ENCODE measurements at places on chromosomes 4 and X.

GRCh38 chr4:76989391-76990061 lies 40.0 kb downstream of the SEPTIN11 start:
- no peak for DNase-seq

GRCh38 chr4:185730849-185731608 lies 81.0 kb downstream of the SORBS2 start:
- no peak for DNase-seq

DNA sequence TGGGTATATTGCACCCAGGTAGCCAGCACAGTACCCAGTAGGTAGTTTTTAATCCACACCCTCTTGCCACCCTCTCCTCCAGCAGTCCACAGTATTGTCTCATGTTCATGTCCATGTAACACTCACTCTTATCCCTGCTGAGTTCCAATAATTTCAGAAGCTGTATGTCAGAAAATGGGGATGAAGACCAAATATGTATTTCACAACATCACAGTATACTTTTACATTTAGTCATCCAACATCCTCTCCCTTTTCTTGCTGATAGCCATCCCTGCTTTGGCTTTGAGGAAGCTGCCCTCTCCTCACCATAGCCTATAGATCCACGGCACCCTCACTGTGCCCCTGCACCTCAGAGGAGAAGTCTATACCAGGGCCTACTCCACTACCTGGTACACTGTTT lies 126.0 kb upstream of the LDB2 start:
- no peak for DNase-seq

DNA sequence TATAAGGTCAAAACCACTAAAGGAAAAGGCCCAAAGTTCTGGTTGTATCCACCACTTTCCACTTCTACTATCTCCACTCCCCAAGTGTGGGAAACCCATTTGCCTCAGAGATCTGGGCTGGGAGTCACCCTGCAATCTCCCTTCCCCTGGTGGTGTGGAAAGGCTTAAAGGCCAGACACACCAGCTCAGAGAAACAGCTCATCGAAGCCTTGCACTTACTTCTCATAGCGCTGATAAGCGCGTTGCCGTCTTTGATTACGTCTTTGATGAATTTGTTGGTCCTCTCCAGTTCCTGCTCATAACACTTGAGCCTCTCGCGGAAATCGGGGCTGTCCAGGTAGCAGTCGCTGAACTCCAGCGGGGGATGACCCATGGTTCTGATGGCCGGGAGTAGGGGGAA lies 647 bp downstream of the OPHN1 start:
- DNase-seq: no peak

- DNase-seq: no peak
Measured at GRCh38 chrX:103831803-103832544, at the start of gene RAB9B. Gene RAB9B, minus strand, starts transcription at chrX:103832257. Its CDS starts 6,473 bp downstream, at chrX:103825784.

DNA sequence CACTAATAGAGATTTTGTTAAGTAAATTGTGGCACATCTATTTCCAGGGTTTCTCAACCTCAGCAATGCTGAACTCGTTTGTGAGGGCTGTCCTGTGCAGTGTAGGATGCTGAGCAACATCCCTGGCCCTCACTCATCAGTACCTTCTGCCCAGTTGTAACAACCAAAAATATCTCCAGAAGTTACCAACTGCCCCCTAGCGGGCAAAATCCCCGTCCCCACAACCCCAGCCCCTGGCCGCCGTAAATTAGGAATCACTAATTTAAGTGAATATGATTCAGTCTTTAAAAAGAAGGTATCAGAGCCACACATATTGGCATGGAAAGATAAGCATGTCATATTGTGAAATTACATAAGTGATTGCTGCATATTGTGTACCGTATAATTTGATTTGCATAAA lies 123.4 kb downstream of the ASB9 start:
- no peak for DNase-seq

DNA sequence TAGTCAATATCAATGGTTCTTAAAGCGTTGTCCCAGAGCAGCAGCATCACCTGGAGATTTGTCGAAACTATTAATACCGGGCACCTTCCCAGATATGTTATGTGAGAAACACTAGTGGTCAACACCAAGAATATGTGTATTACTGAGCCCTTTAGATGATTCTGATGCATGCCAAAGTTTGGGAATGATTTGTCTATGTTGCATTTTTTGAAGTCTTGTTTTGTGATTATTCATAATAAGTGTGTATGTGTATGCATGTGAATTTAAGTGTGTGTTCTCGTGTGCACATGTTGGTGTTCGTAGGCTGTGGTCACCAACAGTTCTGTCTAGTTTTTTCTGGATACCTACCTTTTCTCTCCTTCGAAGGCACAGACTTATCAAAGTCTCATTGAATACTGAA lies 749.4 kb downstream of the GRID2 start:
- no peak for DNase-seq

GRCh38 chr4:67697860-67698687 lies 2.9 kb downstream of the UBA6 start:
- DNase-seq: no peak

DNA sequence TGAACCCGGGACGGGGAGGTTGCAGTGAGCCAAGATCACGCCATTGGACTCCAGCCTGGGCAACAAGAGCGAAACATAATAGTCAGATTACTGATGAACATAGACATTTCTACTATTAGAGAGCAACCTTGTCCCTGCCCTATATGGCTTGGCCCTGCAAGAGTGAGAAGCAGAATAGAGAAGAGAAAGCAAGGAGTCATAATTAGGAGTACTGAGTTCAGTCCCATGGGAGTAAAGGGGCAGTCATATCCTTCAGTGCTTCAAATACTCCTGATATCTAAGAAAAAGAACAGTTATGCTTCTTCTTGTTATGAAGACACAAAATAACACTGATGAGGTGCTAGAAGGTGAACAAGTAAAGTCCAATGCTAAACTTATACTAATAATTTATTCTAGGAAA lies 33.8 kb downstream of the CLDN2 start:
- no peak for DNase-seq

Measured in GM04503 (cell line).